ENCODE measurements at places on chromosomes 12 and 14.
A peak's percentile ranks its signal among the peaks of the same experiment; 100 is the strongest.

DNA sequence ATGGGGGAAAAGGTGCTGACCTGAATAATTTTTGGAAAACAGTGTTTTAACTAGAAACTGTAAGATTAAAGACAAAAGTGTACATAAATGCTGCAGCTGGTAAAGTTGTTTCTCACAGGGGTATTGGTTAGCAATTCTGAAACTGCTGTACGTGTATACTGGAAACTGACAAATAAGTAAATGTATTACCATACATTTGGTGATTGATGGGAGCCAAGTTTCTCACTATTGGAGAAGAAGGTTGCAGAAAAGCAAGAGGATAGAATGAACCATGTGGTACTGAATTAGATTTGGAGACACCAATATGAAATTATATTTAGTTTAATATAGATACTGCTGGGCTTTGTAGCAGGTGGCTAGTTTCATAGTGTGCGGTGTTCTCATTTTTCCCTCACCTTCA is 19.6 kb upstream of the FBXO33 start:
- no peak for DNase-seq

GRCh38 chr12:132881818-132882217 is 5.6 kb downstream of the CHFR start:
- no peak for DNase-seq

DNA sequence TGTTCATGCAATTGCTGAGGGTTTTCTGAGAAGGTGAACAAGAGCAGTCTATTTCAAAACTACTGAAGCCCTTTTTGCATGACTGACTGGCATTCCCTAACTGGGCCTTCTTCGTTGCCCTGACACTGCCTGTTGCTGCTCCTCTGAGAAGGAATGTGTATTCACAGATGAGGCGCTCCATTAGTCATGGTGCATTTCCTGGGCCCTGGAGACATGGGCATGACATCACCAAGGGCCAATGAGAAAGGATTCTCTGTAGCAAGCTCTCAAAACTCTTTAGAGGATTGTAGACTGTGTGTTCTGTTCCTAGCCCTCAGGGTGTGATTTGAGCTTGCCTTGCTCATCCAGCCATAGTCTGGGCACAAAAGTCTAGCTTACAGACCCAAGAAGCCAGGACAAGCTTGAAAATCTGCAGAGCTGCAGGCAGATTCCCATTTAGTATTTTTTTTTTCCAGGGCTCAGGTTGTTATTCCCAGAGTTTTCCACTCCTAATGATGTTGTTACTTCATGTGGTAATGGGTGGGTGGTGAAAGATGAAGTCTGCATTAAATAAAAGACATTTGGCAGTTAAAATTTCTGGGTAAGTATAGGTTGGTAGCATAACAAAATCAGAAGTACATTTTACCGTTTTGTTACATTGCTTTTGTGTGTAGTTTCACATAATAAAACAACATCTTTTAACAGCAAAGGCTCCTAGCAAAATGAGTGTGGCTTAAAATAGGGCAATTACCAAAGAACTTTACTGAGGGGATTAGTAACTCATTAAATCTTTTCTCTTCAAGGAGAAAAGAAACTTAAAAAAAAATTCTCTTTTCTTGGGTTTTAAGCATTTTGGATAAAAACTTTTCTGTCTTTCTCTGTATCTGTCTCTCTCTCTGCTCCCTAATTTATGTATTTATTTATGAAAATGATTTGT is 318.4 kb downstream of the RAD51B start:
- DNase-seq, result peak; percentile 64

DNA sequence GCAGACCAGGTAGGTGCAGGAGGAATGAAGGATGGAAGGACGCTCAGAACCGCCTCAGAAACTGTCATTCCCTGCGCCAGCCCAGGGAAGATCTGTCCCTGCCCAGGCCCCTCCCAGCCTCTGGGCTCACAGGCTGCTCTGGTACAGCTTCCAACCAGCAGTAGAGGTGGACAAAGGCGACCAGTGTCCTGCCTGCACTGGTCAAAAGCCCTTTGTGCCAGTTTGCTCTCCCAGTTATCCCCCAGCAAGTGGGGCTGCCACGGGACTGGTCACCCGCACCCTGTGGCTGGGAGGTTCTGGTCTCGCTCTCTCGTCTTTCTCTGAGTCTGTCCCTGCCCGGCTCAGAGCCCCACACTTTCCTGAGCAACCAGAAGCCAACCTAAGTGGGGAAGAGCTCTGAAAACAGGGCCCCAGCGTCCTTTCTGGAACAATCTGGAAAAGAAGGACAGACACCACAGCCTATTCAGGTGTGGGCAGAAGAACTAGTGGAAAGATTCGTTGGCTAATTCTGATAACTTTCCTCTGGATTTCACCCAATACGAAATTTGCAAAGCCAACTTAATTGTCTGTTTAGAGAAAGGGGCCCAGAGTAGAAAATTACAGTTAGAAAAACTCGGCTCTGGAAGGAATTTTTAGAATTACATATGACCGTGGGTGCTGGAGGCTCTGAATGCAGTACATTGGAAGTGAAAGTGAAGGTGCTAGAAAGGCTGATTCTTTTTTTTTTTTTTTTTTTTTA is 21.7 kb downstream of the SNRNP35 start:
- no peak for DNase-seq

Measured in iPS DF 6.9 (cell line).